Placental pericyte (primary cell): ENCODE measurements at places on chromosomes 1 and 21. TPM values are rescaled to one million over a fixed set of nuclear protein-coding genes. Genes with fewer than 3 reads are reported as not detected.

The JAM2 gene
- total RNA-seq: 0.72 TPM in 1 of 2 replicates, not detected in the other

The FCRL2 gene
- total RNA-seq: not detected in 2 replicates

The TSPEAR gene
- not detected in 2 replicates for total RNA-seq

The SPRR1B gene
- total RNA-seq: not detected in 2 replicates

The PLCH2 gene
- under 0.01 TPM in 2 replicates for total RNA-seq

The BRINP3 gene
- total RNA-seq: not detected in 2 replicates

The EFNA1 gene
- 0.14 TPM in 1 of 2 replicates, not detected in the other for total RNA-seq

The IGFN1 gene
- under 0.01 TPM in 2 replicates for total RNA-seq

The S100A5 gene
- 1.1 TPM in 1 of 2 replicates, not detected in the other for total RNA-seq

The TGFB2 gene
- 15.2 and 18.6 TPM in 2 replicates for total RNA-seq

The DCDC2B gene
- total RNA-seq: not detected in 2 replicates

The FMO5 gene
- 0.44 and 0.86 TPM in 2 replicates for total RNA-seq

The RCC1 gene
- 21.9 and 40.5 TPM in 2 replicates for total RNA-seq

The CELA2B gene
- not detected in 2 replicates for total RNA-seq

The NEGR1 gene
- total RNA-seq: 2.2 and 15.3 TPM in 2 replicates

The KRTAP24-1 gene
- total RNA-seq: not detected in 2 replicates

The ADAMTS1 gene
- 49.5 and 290 TPM in 2 replicates for total RNA-seq

The SERPINC1 gene
- total RNA-seq: 0.43 TPM in 1 of 2 replicates, not detected in the other

The BCL2L15 gene
- under 0.01 and 0.14 TPM in 2 replicates for total RNA-seq

The PCBP3 gene
- 0.86 and 4.6 TPM in 2 replicates for total RNA-seq

The TMEM82 gene
- not detected in 2 replicates for total RNA-seq

The SRGAP2C gene
- 27.8 and 29.6 TPM in 2 replicates for total RNA-seq

The TMEM240 gene
- 4.4 and 4.8 TPM in 2 replicates for total RNA-seq

The AUNIP gene
- total RNA-seq: 0.22 and 6.6 TPM in 2 replicates

The IGSF21 gene
- total RNA-seq: not detected in 2 replicates

The RGS1 gene
- total RNA-seq: 1.6 TPM in 1 of 2 replicates, not detected in the other

The ZMYND12 gene
- 0.14 and 0.66 TPM in 2 replicates for total RNA-seq

The EFCAB7 gene
- 2.8 and 5.2 TPM in 2 replicates for total RNA-seq

The TXNIP gene
- total RNA-seq: 5.2 and 12.7 TPM in 2 replicates
